Vagina (tissue), 2 donors: ENCODE measurements at places on chromosomes 7 and 10.

DNA sequence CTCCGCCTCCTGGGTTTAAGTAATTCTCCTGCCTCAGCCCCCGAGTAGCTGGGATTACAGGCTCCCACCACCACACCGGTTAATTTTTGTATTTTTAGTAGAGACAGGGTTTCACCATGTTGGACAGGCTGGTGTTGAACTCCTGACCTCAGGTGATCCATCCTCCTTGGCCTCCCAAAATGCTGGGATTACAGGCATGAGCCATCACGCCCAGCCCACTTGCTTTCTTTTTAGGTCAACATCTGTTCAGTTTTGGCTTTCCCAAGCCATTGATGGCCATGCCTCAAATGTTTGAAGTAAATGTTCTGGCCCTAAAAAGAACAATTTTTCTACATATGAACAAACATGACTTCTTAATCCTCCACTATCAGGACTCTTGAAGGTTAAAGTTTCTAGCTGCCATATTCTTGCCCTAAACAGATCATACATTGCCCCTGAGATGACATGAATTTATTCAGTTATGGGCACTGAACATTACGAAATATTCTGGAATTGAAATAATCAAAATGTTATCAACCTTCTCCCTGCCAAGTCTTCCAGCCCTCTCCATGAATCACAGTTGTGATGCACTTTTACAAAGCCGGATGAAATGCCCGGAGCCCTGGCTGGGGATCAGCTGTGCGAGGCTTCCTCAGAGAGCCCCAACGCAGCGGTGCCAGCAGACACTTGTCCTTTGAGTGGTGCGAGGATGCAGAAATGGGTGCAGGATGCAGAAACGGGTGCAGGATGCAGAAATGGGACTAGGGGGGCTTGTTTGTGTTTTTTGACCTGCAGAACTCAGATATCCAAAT lies 2.9 kb downstream of the MRLN start:
- no peak for DNase-seq

- DNase-seq, result no peak
These were observed 37.6 kb downstream of the AKR1C4 start for GRCh38 chr10:5234106-5234860.

DNA sequence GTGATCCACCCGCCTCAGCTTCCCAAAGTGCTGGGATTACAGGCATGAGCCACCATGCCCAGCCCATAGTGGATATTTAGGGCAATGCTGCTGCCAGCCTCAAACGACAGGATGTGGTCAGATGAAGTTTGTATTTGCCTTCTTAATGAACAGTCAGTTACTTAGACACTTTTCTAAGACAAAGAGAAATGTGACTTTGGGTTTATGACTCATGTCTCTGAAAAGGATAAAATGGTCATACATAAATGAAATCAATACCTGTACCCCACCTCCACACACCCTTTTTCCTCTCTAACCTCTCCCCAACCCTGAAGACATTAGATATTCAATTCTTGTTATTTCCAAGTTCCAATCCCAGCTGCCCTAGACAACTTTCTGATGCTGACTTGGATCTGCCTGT lies 109.3 kb upstream of the INSIG1 start:
- DNase-seq, result no peak

- no peak for DNase-seq
These were observed 227.8 kb downstream of the DNAJB6 start for GRCh38 chr7:157564517-157565177.

DNA sequence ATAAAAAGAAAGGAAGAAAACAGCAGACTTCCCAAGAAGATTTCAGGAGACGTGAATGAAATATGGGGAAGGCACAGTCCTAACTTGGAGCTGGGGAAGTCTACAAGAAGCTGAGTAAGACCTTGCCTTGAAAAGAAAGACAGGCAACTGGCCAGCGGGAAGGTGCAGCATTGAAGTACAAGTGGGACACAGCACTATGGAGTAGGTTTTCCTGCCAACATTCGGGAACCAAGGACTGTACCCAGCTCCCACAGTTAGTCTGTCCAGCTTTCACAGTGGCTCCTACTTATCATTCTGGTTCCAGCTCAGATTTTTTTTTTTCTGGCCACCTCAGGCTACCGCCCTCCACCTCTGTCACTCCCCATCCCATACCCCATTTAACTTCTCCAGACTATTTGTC lies 10.0 kb downstream of the HPS1 start:
- DNase-seq, result no peak

GRCh38 chr7:102944241-102944640 lies 31.4 kb downstream of the LRRC17 start:
- DNase-seq, result no peak

- no peak for DNase-seq
These were observed 45.9 kb upstream of the ELAPOR2 start for GRCh38 chr7:87105401-87105800.

DNA sequence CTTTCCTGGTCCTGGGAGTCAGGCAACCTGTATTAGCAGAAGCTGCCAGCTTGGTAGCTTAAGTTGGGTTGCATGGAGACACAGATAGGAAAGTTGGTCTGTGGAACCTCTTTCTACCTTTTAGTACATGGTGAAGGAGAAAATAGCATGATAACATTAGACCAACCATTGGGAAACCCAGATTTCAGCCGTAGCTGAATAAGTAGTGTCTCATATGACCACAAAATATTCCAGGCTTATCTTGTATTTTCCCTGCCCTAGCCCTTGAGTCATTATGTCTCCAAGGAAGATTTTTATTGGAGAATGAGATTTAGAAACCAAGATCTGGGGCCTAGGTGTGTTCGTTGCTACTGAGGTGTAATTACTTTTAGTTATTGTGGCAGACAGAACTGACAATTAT lies 67.2 kb downstream of the CCSER2 start:
- DNase-seq, result no peak

GRCh38 chr7:50711271-50712175 lies 71.2 kb downstream of the GRB10 start:
- no peak for DNase-seq

- DNase-seq, result no peak
These were observed 305.4 kb downstream of the CSTF2T start for GRCh38 chr10:51394039-51394438.

DNA sequence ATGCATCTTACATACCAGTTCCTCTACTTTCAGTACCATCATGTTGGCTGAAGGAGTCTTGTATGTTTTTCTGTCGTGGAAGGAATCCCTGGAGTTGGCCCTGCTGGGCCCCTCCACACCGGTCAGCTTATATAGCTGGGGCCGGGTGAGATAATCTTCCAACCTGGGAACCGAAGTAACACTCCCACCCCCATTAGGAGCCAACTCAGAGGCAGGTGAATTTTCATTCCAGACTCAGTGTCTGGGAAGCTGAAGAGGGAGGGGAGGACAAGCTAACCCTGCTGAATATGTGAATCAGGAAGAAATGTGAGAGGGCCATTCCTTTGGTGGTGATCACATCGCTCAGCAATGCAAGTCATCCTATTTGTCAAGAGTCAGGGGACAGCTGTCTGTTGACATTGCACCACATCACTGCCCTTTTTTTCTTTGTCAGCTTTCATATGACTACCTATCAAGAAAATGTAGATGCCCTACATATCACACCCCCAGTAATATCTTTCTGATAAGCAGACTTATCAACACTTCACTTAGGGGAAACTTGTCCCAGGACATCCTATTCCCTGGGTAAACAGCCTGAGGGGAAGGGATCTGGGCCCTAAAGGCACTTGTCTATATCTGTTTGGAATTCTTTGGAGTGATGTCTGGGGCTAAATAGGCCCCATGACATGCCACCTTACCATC lies at the start of gene ANKRD1:
TSS of gene ANKRD1 (minus strand) at position 102 of the 681 bp plus-strand sequence. CDS start at position 42, 60 bp downstream.
- no peak for DNase-seq

DNA sequence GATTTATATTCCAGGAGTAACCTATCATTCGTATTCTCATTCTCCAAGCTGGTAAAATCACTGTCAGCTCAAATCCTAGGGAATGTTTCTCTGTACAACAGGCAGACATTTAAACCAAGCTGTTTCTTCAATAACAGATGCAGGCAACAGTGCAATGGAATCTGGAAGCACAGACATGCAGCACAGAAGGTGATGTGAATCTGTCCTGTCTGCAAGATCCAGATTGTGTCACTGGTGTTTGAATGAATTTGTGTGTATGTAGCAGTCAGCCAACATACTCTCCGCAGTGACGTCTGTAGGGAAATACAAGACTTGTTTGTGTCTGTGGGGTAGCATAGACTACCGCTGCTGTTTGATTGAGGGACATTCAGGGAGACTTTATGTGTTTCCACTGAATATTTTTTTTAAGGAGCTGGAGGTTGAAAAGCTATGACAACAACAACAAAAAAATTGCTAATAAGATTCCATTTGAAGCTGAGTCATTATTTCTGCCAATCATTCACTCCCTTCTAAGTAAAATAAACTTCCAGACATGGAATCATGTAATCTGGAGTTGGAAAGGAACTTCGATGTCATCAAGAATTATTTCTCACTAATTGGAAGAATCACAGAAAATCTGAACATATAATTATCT lies 122.9 kb upstream of the MYO3A start:
- no peak for DNase-seq

- DNase-seq, result no peak
These were observed 14.5 kb upstream of the CPA1 start for GRCh38 chr7:130365511-130366441.

- DNase-seq, result no peak
These were observed 152.1 kb upstream of the KMT2E start for GRCh38 chr7:104861729-104862390.

DNA sequence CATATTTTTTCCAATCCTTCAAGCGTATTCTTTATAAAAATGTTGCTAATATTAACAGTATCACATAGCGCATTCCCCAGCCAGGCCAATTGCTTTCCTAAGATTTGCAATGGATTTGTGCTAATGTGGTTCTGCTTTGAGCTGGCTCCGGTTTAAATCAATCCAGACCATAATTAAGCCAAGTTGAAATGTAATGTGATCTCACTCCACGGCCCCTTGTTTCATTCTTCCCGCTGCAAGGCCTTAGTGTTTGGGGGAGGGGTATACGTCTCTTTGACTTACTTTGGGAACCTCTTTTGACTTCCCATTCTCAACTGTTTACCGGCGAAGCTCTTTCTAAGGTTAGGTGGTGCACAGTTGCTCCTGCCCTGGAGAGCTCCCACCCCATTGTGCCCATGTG lies 86.4 kb downstream of the PRPF18 start:
- no peak for DNase-seq

DNA sequence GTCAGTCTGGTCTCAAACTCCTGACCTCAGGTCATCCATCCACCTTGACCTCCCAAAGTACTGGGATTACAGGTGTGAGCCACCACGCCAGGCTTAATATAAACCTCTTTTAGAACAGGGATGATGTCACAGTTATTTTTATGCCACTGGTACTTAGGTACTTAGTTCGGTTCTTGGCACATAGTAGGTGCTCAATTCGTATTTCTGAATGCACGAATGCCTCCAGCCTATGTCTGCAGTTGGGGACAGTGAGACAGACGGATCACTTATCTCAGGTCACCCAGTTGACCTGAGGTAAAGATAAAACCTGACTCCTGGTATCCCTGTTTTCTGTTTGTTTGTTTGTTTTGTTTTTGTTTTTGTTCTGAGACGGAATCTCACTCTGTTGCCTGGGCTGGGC lies 6.1 kb upstream of the NAT16 start:
- DNase-seq, result no peak

- DNase-seq, result peak; percentile 95
These were observed 10.5 kb downstream of the TMEM273 start for GRCh38 chr10:49177391-49178355.

DNA sequence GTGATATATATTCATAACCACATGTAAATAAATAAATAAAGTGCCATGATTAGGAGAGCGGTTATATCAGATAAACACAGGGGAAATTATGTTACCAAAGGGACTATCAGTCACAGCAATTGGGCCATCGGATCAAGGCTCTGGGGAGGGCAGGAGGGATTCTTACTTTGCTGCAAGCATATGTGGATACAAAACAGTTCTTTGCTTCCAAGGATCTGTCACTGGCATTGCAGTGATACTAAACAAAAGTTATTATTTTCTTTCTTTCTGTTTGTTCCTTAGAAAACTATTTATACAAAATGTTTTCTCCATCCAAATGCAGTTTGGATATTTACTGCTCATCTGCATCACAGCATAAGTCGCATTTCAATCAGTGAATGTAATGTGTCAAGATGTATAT lies 188.4 kb upstream of the MGMT start:
- DNase-seq, result no peak

GRCh38 chr10:14742382-14742781 lies 32.3 kb downstream of the FAM107B start:
- DNase-seq, result no peak

DNA sequence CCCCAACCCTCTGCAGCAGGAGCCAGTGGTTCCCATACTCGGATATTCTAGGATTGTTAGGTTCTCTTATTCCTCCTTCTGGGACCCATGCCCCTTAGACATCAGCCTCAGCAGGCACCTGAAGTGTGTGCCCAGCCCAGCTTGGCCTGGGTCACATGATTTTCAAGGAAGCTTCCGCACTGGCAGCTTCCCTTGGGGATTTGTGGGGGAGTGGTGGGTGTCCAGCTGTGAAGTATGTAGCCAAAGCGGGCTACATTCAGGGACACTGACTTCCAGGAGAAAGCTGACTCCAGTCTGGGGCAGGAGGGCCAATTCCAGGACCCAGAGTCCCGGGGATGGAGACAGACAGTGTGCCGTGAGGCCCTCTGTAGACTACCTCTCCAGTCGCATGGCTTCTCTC lies 1.3 kb downstream of the LDB1 start:
- no peak for DNase-seq

- DNase-seq, result no peak
These were observed 14.5 kb downstream of the ADK start for GRCh38 chr10:74165530-74165901.

DNA sequence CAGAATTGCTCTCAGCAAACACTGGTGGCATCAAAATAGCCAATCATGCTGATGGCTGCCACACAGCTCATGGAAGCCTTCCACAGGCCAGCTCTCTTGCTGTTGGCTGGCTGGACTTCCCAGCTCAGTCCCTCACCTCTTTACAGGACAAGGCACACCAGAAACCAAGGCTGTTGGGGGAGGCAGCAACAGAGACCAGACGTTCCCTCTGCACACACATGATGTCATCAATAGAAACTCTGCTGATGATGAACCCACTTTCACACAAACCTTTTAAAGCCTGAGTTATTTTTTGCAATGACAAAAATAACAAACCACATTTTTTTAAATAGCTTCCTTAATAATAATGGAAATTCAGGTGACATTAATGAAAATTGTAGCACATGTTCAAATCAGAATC lies 300.9 kb upstream of the C7orf33 start:
- DNase-seq, result no peak

DNA sequence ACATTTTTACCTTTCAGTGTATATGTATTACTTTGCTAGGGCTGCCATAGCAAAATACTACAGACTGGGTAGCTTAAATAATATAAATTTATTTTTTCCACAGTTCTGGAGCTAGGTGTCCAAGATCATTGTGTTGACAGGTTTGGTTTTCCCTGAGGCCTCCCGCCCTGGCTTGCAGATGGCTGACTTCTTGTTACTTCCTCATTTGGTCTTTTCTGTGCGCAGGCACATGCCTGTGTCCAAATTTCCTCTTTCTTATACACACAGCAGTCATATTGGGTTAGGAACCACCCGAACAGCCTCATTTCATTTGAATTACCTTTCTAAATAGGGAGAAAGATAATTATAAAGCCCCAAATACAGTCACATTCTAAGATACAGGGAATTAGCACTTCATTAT lies 521.6 kb upstream of the SORCS1 start:
- DNase-seq, result no peak

- DNase-seq, result no peak
These were observed 585.0 kb upstream of the FOXK1 start for GRCh38 chr7:4097001-4097609.

- no peak for DNase-seq
These were observed 30.1 kb upstream of the CDHR3 start for GRCh38 chr7:105932835-105933477.
